ENCODE measurements at places on chromosomes 7 and 10. TPM values are rescaled to one million over a fixed set of nuclear protein-coding genes. Genes with fewer than 3 reads are reported as not detected.

CYP2C9 gene
- not detected for total RNA-seq

DNA sequence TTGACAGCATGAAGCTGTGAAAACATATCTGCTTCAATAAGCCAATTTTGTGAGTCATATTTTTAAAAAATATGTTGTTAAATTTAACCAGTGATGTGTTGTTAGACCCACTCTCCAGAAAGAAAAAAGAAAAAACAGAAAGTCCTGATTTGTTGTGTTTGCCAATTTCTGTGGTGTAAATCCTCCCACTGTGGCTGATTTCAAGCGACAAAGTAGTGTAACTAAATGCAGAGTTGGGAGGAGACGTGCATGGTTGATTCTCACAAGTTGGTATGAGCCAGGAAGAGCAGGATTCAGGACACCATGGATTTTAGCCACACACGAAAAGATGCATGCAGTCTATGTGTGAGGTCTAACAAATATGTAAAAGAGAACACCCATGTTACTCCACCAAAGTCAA lies 139.1 kb downstream of the CCDC3 start:
- no peak for DNase-seq

DNA sequence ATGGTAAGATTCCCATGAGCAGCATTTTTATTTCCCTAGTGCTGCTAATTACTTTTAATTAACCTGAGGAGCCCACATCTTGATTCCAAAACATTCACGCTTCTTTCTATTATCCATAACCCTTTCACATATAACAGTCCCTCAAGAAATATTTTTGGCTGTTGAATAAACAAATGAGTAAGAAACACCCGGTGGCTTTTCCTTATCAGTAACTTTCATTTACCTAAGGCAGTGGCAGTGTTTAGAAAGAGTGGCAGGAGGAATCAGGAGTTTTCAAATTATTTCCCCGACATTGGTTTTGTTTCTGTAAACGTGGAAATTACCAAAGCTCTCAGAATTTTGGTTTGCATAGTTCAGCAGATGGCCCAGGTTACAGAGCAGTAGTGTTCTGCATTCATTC lies 1015.6 kb upstream of the LRRTM3 start:
- no peak for DNase-seq

DNAJC12 gene
- total RNA-seq, result 12.1 TPM

DNA sequence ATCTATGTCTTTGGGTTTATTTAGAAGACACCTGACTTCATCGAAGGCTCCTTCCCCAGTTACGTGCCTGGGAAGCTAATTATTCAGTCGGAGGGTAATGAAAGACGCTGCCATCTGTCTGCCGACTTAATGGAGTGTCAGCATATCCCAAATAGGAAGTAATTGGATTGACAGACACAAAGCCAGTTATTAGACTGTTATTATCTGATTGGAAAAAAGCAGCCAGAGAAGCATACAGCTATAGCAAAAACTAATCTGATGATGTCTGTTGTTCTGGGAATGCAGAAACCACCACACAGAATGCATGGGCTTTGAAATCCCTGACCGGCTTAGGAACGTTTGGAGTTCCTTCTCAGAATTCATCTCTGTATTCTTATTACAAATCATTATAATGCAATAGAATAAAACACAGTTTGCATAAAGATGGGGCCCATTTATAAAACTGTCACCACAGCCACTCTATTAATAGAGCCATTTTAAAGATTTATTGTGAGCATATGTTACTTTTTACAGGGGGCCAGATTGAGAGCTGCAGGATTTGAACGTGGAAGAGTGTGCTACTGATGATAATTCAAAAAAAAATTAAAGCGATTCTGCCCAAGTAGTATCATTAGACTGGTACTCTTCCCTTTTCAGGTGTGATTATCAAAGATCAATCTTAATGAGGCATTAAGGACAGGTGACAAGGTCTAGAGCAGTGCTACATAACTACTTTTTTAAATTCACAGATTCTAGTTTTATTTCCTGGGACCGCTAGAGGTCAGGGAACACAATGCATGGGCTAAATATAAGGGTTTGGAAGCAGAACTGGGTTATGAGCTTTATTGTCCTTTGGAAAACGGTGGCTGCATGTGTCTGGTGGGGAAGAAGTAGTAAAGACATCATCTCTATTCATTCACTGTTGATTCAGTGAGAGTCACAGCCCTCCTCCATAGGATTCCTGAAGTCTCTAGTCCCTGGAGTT lies 330.1 kb upstream of the LRGUK start:
- no peak for DNase-seq

DNA sequence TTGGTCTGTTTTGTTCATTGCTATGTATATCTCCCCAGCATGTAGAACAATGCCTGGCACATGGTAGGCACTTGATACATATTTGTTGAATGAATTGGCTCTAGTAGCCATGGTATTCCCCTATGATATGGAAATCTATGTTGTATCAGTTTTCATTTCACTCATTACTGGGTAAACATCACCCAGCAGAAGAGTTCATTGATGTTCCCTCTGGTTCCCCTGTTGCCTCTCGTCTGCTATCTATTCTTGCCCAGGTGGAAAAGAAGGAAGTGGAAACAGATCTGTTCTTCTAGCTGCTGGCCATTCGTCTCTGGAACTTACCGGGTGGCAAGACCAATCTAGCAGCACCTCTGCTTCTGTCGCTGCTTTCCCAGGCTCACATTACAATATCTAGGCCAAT lies 71.5 kb downstream of the LRRC4 start:
- DNase-seq, result no peak

DNA sequence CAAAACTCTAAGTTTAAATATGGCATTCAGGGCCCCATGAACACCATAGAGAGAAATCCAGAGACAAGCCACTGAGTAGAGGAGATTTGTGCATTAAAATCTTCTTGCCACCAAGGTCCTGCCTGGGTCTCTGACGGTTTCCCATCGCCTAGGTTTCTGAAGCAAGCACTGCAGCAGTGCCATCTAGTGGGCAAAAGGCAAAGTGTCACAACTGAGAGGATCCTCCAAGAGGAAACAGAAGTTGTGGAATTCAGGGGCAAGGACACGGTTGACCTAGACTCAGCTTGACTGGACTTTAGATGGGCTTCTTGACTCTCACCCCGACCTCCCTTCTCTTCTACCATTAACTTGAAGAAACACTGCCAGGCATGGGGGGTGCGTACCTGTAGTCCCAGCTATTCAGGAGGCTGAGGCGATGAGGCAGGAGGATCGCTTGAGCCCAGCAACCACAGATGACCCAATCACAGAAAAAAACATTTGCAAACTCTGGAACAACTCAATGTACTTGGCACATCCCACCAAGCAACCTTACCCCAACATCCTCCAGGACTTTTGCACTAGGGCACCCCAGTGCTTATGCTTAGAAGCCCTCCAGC lies 604.1 kb downstream of the GALNT17 start:
- no peak for DNase-seq

- DNase-seq, result no peak
Measured at GRCh38 chr7:1305873-1306272, 73.2 kb downstream of the UNCX start.

DNA sequence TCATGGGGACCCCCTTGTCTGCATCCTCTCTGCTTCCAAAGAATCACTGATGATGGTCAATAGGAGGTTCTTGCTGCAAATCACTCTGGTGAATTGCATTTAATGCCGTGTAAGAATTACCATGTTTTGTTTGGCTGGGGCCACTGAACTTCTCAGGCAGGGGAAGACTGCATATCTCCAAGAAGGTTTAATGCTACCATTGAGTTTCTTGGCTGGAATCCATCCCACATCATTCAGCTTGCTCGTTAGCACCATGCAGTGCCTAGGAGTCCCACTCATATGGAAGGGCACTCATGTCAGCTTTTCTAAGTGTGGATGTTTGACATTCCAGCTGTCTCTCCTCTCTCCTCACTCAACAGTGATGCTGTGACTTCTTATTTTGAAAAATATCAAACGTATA lies 50.2 kb upstream of the BAMBI start:
- DNase-seq, result no peak

DNA sequence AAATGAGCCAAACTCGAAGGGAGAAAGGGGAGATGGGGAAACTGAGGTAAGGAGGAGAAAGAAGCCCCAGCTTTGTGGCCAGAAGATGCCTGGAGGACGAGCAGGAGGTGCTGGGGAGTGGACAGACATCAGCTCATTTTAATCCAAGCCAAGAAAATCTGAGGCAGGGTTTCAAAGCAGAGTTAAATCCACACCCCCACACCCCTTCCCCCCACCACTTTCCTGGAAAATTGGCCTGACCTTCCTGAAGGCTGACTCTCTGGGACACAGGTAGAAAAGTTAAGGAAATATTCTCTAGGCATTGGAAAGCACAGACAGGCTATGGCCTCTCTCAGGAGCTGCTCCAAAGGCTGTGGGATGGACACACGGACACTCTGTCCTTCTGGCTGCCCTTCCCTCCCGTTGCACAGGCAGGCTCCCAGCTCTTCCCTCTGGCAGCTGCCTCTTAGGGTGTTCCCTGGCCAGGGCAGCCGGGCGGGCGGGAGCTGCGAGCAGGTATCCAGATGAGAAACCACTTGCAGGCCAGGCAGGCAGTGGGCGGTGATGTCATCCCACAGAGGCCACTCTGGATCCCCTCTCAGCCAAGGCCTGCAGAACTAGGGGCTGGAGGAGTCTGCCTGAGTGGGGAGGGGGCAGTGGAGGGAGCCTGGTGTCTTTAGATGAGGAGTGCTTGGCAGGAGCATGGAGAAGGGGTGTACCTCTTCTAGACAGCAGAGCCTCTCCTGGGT lies 171.8 kb downstream of the NEURL1 start:
- DNase-seq, result no peak

DNA sequence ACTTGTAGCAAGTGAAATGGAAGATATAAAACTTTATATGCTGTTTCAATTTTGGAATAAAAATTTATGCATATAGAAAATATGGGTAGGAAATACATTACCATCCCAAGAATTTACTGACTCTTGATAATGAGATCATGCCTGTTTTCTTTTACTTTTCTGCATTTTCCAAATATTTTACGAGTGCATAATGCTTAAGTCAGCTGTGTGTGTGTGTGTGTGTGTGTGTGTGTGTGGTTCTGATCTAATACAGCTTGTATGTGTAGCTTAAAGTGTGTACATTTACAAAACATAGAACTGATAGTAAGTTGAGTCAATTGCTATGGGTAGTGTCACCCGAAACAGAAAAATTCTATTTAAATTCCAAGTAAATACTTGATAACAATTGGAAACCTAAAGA lies 315.9 kb upstream of the LRRN3 start:
- DNase-seq, result no peak

GRCh38 chr7:1855725-1856160 lies 185.7 kb downstream of the ELFN1 start:
- DNase-seq, result peak; percentile 29

PHKG1 gene
- 5.5 TPM for total RNA-seq

DNA sequence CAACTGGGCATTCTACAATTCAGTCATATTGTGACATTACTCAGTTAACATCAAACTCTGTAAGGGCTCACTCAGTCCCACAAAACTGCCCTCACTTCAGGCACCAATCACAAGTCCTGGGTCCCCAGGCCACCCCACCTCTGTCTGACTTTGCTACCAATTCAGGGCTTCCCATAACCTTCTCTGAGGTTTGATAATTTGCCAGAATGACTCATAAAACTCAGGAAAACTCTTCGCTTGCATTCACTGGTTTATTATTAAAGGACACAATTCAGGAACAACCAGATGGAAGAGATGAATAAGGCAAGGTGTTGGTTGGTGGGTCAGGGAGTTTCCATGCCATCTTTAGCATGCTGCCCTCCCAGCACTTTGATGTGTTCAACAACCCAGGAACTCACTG lies 41.3 kb downstream of the AVL9 start:
- no peak for DNase-seq

ARL5B gene
- 9.3 TPM for total RNA-seq

DNA sequence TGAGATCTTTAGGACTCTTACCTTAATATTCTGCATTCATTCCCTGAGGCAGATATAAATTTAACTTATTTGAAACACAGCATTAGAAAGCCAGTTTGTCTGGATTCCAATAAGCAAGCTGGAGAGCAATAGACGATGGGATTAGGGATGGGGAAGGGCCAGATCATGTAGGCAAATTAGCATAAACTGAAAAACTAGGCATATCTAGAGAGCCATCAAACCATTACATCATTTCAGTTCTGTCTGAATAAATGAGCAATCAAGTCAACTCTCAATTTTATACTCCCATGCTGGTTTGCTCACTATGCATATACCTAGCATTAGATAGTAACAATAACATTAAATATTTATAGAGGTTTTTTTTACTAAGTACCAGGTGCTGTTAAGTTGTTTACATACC lies 583.6 kb upstream of the LRRN3 start:
- DNase-seq, result no peak

All from sigmoid colon (tissue), 7 donors.